ENCODE measurements at places on chromosomes 3 and 15.
A peak's percentile ranks its signal among the peaks of the same experiment; 100 is the strongest.

DNA sequence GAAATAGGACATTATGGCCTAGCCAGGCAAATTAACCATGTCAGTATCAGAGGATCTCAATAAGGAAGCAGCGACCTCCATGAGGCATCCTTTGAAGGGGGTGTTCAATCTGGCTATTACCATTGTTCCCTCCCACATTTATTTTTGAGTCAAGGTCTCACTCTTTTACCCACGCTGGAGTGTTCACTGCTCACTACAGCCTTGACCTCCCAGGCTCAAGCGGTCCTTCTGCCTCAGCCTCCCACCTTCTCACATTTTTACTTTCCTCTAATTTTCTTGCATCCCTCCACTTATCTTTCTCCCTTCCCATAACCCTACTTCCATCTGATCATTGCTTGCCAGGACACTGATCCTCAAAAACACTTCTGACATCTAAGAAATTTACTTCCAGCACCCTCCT is 654.0 kb upstream of the NR2F2 start:
- no peak for DNase-seq

DNA sequence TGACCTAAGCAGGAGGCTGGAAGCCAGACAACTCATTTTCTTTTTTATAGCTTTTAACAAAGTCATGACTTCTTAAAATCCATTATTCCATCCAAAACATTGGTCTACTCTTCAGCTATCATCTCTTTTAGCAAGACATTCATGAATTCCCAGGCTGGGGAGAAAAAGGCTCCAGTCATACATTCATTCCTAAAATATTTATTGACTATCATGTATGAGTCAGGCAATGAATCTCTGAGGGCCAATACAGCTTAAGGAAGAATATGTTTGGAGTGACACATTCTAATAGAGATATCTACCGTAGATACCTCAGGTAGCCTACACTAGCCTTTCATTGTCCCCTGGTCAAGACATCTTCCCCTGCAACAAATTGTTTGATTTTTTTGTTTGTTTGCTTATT is 196.4 kb upstream of the NANOGP8 start:
- no peak for DNase-seq

DNA sequence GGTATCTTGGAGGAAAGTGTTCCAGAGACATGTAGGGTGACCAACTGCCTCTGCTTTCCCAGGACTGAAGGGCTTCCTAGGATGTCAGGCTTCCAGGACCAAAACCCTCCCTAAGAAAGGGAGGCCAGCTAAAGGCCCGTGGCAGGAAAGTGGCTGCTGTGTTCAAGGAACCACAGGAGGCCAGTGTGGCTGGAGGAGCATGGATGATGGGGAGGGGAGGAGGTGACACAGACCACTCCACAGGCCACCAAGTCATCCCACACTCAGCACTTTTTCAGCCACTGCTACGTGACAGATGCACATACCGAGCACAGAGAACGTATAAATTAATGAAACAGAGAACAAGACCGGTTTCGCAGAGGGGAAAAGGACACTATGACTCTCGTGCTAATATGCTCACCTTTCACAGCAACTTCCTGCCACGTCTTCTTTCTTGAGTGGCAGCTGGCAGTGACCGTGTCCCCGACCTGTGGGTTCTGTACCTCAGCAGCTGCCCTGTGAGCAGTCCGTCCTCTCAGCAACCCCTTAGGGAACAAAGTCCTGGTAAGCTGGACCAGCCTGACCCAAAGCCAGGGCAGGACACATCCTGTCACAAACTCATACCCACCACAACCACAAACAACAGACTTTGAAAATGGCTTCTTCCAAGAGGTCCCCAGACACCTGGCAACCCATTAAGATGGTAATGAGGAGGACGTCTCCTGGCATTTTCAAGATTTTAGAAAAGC is 244.7 kb downstream of the VPS13C start:
- no peak for DNase-seq

- DNase-seq = no peak
Measured at GRCh38 chr3:53821631-53822121, 24.5 kb downstream of the CHDH start.

GRCh38 chr3:52714335-52715302 is 8.7 kb downstream of the SPCS1 start:
- DNase-seq = no peak

DNA sequence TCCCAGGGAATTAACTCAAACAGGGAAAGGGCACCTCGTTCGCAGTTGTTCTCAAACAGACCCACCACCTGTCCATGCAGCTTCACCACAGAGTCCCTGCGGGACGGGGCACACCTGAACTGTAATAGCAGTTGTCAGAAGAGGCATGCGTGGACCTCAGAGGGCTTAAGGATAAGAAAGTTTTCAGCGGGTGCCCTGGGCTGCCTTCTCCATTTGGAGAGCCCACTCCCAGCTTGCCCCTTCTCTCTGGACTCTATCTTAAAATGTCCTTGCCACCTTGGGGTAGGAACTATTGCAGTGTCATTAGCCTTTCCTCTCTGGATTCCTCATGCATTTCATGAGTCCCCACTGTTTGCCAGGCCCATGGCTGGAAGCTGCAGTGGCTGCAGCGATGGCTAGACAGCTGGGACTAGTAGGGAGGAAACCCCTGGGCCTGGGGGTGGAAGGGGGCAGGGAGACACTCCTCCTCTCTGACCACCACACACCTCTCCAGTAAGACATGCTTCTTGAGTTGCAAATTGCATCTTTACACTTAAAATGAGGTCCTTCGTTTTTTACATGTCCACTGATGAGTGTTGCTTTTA is 33.5 kb downstream of the PDIA5 start:
- DNase-seq = no peak

DNA sequence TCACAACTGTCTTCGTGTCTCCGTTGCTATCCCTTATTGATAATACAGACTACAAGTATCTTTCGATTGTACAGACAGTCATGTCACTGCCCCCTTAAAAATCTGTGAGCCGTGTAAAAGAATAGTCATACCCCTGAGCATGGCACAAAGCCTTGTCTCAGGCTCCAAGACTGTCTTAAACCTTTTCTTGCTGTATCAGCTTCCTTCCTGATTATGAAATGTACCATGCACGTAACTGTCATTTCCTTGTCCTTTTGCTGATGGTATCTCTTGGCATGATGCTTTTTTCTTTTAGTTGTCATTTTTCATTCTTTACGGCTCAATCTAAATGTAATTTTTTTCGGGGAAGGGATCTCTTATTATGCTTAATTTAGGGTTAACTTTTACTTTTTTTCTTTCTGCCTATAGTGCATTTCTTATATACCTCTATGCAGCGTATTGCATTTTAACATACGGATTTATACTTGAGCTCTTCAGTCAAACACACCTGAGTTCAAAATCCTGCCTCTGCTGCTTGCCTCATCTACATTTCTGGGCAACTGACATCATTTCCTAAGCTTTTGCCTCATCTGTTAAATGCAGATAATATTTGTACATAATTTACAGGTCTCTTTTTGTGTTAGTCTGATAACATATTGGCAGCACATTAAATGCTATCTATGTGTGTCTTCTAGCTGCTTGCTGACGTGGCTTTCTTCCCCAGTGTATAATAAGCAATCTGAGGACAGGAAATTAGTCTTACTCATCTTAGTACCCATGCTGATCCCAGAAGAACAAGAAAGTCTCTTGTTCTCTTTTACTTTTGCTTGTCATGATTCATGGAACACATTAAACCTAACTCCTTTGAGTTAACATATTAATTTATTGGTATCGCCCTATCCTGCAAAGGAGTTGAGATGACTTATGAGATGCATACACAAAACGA is 57.3 kb downstream of the ROBO2 start:
- no peak for DNase-seq

- DNase-seq = no peak
Measured at GRCh38 chr3:62451211-62451887, 78.0 kb upstream of the FEZF2 start.

DNA sequence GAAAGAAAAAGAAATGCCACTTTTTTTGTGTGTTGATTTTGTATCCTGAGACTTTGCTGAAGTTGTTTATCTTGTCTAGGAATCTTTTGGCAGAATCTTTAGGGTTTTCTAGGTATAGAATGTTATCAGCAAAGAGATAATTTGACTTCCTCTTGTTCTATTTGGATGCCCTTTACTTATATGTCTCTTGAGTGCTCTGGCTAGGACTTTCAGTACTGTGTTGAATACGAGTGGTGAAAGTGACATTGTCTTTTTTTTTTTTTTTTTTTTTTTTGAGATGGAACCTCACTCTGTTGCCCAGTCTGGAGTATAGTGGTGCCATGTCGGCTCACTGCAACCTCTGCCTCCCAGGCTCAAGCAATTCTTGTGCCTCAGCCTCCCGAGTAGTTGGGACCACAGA is 64.7 kb upstream of the NPHP3 start:
- no peak for DNase-seq

DNA sequence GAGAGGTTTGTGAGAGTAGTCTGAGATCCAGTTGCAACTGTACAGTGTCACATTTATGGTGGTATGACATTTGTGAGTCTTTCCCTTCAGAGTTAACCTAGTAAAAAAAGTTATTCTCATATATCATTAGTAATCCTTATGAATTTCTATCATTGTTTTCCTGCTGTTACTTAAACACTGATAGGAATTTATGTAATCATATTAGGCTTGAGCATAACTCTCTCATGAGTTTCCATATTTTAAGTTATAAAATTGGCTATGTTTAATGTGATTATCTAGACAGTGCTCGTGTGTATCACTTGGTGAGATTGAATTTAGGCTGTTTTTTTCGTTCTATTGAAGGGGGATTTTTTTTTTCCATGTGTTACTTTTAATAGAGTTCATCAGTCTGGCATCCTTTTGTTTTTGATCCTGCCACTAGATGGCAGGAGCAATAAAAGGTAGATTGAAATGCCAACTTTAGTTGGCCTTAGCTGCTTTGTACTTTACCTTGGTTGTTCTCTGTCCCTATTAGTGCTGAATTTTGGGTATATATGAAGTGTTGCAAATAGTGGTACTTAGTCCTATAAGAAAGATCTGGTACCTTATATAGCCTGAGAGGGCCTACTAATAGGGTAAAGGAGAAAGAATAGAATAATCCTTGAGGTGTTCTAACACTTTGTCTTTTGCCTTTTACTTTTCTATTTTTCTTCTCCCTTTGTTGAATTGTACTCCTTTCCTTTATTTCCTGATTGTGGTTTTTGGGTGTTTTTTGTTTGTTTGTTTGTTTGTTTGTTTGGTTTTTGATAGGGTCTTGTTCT is 17.9 kb downstream of the STT3B start:
- DNase-seq = no peak

DNA sequence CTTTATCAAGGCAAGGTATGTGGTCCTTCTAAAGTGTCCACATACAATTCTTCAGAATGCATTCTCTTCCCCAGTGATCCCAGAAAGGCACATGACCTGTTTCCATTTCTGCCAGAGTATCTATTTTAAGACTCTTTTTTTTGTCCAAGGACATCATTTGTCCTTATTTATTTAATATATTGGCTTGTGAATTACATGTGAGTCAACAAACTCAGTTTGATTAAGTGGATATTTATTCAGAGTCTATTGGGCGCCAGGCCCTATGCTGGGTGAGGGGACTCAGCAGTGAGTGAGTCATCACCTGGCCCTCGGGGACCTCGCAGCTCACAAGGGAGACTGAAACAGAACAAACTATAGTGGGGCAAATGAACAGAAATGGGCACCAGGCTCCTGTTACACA is 136.8 kb downstream of the SNRK start:
- no peak for DNase-seq

GRCh38 chr3:40191850-40192448 is 117.6 kb upstream of the EIF1B start:
- peak; percentile 17 for DNase-seq

DNA sequence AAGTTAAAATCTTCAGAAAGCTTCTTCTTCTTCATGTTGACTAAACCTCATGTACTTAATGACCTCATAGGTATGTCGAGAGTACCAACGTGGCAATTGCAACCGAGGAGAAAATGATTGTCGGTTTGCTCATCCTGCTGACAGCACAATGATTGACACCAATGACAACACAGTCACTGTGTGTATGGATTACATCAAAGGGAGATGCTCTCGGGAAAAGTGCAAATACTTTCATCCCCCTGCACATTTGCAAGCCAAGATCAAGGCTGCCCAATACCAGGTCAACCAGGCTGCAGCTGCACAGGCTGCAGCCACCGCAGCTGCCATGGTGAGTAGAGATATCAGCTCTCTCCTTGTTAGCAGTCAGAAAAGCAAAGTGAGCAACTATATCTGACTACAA is 176.5 kb downstream of the MBNL1 start:
- DNase-seq = no peak

GRCh38 chr3:147615035-147615434 is 205.9 kb downstream of the ZIC1 start:
- DNase-seq = no peak

DNA sequence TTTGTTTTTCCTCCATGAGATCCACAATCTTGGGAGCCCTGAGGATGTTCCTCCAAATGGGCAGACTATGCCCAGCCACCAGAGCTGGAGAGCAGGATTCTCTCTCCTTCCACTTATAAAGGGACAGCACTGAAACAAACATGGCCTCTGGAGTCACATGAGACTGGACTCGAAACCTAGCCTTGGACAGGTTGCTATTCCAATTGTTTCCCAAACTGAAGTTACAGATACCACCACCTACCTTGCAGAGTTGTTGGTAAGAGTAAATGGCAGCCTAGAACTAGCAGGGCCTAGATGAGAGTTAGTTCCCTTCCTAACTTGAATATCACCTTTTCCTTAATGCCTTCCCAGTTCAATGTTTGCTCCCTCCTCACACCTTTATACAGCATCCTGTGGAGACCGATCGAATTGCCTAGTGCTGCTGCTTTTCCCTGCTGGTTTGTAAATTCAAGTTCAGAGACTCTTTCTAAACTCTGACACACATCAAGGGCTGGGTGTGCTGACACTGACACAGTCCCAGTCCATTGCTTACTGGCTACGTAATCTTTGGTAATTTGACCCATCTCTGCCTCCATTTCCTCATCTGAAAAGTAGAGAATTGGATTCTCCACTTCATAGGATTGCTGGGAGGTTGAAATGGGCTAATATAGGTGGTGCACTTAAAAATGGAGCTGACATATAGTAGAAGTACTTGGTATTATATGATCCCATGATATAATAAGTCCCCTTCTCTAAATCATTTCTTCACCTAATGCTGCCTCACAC is 2.6 kb downstream of the IMP3 start:
- DNase-seq = no peak

- DNase-seq = no peak
Measured at GRCh38 chr3:124772081-124772831, 42.0 kb downstream of the UMPS start.

DNA sequence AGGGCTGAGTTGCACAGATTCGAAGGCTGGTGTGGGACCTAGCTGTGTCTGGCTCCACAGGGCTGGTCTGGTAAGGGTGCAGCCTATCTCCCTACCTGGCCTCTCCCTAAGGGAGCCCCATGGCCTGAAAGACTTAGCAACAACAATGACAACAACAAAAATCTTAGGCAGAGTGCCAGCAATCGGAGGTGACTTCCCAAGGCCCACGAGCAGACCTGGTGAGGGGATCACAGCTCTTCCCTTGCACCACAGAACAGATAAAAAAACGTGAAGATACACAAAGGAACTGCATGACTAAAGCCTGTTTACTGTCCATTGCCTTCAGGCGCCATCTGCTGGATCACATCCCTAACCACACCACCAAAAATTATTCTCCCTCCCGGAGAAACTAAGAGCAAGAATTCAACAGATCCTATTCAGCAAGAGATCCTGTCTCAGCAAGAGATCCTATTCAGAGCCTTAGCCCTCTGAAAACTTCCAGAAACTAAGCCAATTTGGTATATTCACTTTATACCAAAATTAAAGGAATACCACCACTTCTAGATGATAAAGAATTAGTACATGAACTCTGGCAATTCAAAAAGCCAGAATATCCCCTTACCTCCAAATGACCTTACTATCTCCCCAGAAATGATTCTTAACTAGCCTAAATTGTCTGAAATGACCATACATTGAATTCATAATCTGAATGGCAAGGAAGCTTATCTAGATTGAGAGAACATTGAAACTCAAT is 24.1 kb upstream of the OR5K4 start:
- no peak for DNase-seq

- no peak for DNase-seq
Measured at GRCh38 chr15:39869858-39870515, 50.1 kb downstream of the GPR176 start.

Measured in stimulated activated CD8-positive, alpha-beta memory T cell treated with anti-CD3 and anti-CD28 coated beads, Interleukin-15, amount 100 ng/mL, for 24 hours (primary cell).